Substantia nigra (tissue), 51 donors: ENCODE measurements at places on chromosomes 7 and 10.

DNA sequence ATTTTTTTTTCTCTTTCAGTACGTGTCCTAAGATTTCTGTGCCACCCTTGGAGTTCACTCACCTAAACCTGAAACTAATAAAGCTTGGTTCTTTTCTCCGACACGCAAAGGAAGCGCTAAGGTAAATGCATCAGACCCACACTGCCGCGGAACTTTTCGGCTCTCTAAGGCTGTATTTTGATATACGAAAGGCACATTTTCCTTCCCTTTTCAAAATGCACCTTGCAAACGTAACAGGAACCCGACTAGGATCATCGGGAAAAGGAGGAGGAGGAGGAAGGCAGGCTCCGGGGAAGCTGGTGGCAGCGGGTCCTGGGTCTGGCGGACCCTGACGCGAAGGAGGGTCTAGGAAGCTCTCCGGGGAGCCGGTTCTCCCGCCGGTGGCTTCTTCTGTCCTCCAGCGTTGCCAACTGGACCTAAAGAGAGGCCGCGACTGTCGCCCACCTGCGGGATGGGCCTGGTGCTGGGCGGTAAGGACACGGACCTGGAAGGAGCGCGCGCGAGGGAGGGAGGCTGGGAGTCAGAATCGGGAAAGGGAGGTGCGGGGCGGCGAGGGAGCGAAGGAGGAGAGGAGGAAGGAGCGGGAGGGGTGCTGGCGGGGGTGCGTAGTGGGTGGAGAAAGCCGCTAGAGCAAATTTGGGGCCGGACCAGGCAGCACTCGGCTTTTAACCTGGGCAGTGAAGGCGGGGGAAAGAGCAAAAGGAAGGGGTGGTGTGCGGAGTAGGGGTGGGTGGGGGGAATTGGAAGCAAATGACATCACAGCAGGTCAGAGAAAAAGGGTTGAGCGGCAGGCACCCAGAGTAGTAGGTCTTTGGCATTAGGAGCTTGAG lies at the start of gene CFTR:
Gene CFTR, plus strand, starts transcription at position 801 of the 830 bp plus-strand sequence. CDS start 70 bp downstream, outside the sequence.
- DNase-seq: no peak

DNA sequence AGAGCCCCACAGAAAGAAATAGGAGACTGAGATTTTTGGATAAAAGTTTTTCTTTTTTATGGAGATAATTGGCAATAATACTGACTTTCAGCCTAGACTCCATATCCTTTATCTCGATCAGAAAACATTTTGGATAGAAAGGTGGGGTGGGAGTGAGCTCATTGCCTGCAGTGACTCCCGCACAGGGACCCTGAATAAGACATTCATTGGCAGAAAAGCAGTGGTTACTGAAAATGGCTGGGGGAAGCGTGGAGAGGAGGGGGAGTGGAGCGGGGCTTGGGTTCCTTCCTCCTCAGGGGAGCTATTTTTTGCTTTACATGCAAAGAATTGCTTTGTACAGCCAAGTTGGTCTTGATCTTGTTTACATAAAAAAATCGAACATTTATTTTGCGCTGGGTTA lies 90.4 kb upstream of the BMPER start:
- no peak for DNase-seq

- DNase-seq: no peak
These were observed at the start of gene BMPER for GRCh38 chr7:33905389-33906032. Gene BMPER, plus strand, starts transcription at chr7:33905539. Its CDS starts 75 bp downstream, at chr7:33905614.

DNA sequence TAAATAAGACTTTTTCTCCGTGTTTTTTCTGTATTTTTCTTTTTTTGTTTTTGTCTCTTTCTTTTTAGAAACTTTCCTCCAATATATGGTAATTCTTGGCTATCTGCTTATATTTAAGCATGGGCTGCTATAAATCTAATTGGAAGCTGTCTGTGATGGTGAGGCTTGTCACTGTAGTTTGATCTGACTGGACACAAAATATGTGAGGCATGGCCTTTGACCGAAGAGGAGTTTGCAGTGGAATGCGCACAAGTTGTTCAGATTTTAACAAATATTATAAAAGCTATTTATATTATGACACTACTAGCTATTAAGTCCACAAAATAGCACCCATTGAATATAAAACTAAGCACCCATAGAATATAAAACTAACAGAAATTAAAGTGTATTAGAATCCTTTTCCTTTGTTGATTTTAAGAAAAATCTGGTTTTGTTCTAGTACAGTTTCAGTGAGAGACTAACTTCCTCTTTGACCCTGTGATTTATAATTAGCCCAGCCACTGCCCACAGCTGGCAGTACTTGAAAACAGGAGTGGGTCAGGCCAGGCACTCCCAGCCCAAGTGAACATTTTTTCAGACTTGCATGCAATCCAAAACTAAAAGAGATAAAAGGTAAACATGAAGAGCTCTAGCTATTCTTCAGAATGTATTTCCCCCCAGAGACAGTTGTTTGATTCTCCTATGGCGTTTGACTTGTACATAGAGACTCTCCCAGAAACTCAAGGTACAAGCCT lies 69.9 kb upstream of the FGL2 start:
- DNase-seq: no peak

- peak; percentile 44 for DNase-seq
These were observed at the start of gene ZNF485 for GRCh38 chr10:43606323-43607198. Gene ZNF485, plus strand, starts transcription at chr10:43606438. Its CDS starts 613 bp downstream, at chr10:43607051.

- no peak for DNase-seq
These were observed 171.5 kb downstream of the CCSER2 start for GRCh38 chr10:84499846-84500245.
